ENCODE measurements at places on chromosomes 5 and 9.

GRCh38 chr9:77435688-77436087 lies 212.4 kb downstream of the GNA14 start:
- DNase-seq: no peak

DNA sequence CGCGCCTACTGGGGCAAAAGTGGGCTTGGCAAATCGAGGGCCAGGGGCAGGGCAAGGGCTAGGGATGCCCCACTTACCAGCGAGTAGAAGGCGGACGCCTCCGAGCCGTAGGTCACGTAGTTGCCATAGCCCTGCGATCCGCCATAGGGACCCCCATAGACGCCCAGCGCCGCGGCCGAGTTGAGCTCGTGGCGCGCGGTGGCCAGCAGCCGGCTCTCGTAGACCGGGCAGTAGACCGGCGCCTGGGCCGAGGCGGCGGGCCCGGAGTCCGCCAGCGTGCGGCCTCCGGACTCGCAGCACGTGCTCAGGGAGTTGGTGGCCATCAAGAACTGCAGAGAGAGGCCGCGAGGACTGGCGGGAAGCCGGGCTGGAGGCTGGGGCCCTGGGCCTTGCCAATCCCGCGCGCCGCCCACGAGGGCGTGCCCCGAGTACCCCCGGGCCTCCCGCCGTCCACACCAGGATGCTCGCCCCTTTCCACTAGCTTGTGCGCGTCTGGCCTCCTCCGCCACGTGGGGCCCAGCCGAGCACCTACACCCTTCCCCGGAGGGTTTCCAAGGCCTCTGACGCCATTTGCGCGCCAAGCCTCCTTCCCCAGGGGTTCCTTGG lies 891 bp downstream of the IRX4 start:
- DNase-seq: no peak

GRCh38 chr9:89848060-89849040 lies 243.5 kb downstream of the GADD45G start:
- no peak for DNase-seq

- peak; percentile 20 for DNase-seq
Measured at GRCh38 chr5:55172051-55172899, 702 bp downstream of the CDC20B start.

GRCh38 chr5:45383985-45384384 lies 312.2 kb downstream of the HCN1 start:
- DNase-seq: no peak

- no peak for DNase-seq
Measured at GRCh38 chr5:171595401-171595800, 176.0 kb downstream of the FGF18 start.

DNA sequence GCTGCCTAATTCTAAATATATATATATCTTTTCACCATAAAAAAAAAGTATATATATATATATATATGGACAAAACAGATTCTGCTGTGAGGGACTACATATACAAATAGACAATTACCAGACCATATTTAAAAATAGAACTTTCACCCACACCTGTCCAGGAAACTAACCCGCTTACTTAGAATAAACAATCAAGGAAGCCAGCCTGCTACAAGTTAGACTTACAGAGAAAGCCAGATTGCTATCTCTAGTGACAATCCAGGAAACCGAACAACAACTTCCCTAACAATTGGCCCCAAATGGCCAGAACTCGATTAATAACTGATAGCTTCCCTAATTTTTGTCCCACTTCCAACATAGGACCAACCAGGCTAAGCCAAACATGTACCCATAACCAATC lies 5.9 kb downstream of the GLDC start:
- DNase-seq: no peak

DNA sequence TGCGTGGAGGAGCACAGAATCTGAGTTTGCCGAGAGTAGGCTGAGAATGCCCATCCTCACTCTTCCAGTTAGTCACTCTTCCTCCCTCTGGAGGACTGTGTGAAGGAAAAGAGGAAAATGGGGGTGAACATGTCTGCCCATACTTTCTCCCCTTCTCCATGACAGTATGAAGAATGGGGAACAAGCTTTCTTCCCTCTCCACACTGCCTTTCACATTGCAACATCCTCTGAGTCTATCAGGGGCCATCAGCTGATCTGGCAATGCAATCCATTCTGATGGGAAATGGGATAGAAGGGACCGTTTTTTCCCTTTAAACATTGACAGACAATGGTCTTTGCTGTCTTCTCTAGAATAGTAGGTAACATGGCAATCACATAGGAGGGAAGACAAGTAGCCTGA lies 56.8 kb downstream of the UGCG start:
- DNase-seq: no peak

- DNase-seq: no peak
Measured at GRCh38 chr5:125464847-125465432, 718.5 kb upstream of the ZNF608 start.

DNA sequence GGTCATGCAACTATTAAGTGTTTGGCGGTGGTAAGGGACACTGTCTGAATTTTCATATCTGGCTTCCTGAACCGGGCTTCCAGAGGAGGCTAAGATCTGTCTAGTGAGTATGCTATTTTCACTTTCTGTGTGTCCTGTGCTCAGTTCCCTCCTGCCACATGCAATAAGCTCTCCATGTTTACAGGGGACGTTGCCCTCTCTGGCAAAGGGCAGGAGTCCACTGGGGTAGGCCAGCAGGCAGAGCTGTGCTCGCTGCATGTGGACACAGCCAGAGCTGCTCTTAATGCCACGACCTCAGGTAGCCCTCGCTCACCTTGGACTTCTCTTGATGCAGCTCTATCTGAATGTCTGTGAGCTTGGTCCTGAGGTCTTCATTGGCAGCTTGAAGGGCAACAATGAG lies 111.2 kb downstream of the JAKMIP2 start:
- DNase-seq: no peak
